BE2C (cell line): ENCODE measurements at places on chromosomes 4 and X.

- DNase-seq, result no peak
Observed at GRCh38 chrX:119190091-119190681, 45.9 kb upstream of the PGRMC1 start.

DNA sequence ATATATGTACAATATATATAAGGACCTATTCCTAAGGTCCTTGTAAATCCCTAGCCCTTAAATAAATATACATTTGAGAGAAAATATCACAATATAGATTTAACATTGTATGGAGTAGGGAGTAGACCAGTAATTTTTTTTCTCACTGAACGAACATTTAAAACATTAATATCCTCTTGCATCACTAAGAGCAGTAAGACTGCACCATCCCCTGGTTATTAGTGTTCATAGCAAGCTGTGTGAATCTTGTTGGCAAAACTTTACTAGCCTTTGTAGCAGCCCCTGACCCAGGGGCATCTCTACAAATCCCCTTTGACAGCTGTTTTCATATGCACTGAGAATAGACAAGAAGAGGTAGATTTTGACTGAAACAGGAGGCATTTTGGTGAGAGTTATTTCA, 146.5 kb downstream of the IL1RAPL2 start:
- DNase-seq, result no peak

GRCh38 chr4:184362396-184362795, 112.0 kb downstream of the IRF2 start:
- no peak for DNase-seq

DNA sequence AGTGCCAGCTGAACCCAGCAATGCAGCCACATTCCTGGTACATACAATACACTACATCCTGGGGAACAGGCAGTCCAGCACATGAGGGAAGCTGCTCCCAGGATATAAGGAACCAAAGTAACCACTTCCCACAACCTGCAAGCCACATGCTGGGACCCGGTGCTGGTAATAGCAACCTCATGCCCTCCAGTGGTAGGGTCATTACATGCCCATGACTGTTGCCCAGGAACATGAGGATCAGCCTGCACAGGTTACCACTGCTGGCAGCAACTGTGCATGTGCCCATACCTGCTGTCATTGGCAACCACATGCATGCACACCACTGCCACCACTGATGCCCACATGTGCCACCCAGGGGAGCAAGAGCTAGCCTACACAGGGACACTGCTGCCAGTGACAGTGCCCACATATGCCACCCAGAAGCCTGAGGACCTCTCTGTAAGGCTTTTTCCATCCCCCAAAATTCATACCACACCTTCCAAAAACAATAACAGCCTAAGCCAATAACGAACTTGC, 1982.5 kb downstream of the ARAP2 start:
- DNase-seq, result no peak

DNA sequence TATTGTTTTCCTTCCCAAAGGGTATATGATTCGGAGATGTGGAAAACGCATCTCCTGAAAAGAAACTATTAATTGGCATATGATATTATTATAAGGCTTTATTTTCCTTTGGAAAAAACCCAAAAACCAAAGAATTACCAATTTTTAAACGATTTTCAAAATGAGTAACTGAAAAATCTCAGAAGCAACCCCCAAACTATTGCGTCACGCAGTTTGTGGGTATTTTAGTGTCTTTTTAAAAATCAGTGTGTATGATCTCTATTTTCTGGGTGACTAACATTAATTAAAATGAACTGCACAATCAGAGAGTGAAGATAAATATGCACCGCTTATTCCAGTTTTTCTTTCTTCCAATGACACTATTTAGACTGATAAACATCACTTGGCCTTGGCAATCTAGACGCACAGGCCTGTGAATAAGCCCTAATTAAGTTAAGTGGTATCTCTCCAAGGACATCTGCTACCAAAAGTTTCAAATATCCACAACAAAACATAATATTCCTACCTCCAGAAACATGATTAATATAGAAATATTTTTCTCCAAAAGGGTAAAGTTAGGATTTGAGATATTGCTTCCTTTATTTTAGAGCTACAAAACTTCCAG, 511.5 kb upstream of the FAM241A start:
- no peak for DNase-seq

- DNase-seq, result no peak
Observed at GRCh38 chr4:39908284-39908683, 69.4 kb downstream of the PDS5A start.

DNA sequence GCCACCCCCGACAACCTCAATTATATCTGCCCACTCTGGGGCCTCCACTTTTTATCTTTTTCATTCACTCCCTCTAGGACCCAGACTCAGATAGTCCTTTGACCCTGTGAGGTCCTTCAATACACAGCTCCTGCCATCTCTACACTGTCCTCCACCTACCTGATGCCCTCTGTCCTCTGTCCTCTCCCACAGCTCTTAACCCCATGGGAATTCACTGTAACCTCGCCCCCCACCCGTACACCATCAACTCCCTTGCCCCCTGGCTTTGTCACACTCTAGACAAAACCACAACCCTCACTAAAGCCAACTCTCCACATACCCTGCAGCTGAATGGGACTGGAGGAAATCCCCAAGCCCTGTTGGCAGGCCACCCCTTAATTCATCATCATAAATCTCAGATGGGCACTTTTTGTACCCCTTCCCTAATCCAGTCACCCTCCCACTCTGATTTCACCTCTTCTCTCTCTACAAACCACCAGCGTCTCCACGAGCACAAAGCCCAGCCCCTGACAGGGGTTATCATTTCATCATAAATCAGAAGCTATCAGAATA, 52.3 kb upstream of the ENPP6 start:
- no peak for DNase-seq

GRCh38 chrX:39331082-39331704, 529.9 kb downstream of the MID1IP1 start:
- DNase-seq, result no peak

- no peak for DNase-seq
Observed at GRCh38 chrX:39690541-39691415, 407.0 kb downstream of the BCOR start.

DNA sequence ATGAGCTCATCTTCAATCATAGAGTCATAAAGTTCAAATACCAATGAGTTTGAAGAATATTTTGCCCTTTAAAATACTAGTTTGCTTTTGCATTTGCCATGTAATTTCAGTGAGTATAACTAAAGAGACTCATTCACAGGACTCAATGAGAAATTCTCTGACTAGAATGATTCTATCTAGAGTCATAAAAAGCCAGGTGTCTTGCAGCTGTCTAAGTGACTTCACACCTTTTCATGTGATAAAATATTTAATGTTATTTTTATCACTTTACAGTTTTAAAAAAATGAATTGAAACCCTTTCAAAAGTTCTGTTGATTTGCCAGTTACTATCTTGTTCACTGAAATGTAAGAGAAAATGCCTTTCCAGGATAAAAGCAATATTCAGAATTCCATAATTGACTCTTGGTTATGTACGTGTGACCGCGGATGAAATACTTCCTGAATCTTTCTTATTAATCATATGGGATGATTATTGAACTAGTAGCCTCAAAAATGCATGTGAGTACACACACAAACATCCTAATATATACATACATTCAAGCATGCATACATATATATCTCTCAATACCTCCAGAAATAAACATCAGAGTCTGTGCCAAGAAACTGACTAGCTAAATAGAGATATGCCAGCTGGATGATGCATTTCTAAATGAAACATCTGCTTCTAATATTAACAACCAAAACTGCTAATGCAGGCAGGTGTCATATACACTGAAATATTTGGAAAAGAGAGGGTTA, 87.0 kb downstream of the GABRB1 start:
- DNase-seq, result no peak

GRCh38 chrX:123696334-123696733, 36.5 kb downstream of the THOC2 start:
- no peak for DNase-seq

GRCh38 chr4:126678618-126679017, 954.1 kb upstream of the INTU start:
- no peak for DNase-seq

- no peak for DNase-seq
Observed at GRCh38 chr4:101014417-101014816, 332.9 kb downstream of the PPP3CA start.

DNA sequence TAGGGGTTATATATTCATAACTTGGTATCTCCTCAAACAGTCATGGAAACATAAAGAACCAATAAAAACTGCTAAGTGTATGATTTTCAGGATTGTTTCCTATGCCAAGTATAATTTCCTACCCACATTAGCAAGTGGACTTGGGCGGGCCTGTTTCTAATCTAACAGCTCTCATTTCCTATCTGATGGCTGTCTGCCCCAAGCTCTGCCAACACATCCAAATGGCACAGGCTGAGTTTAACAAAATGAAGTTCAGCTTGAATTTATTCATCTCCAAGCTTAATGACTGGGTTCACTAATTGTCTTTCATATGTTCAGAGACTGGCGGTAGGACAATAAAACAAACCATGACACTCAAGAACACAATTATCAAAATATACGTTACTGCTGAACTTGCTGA, 55.5 kb upstream of the S100G start:
- no peak for DNase-seq

DNA sequence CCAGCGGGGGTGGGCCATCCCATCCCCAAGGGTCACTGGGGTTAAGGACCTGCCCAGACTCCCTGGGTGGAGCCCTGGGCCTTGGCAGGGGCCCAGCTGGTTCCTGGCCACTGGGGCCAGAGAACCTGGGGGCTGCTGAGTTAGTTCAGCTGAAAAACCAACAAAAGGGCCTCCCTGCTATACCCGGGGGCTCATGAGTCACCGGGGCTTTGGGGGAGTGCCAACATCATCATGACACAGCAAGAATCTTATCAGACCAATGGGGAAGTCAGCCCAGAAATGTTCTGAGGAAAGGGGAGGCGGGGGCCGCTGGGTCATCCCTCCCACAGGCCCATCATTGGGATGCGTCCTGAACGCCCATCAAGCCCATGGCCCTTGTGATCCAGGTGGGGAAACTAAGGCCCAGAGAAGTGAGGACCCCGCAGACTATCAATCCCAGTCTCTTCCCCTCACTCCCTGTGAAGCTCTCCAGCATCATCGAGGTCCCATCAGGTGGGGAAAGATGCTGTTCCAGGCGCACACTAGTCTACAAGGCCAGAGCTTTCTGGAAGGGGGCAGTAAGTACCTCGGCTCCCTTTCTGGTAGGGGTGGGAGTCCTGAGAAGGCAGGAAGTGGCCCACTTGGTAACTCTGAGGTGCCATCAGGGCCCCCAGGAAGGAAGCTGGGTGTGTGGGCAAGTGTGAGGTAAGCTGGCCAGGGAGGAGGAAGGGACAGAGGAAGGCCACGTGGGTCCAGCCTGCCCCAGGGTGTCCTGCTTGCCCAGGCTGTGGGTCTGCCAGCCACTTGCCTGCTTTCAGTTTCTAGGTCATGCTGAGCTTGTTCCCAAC, 4.5 kb downstream of the G6PD start:
- peak; percentile 79 for DNase-seq

DNA sequence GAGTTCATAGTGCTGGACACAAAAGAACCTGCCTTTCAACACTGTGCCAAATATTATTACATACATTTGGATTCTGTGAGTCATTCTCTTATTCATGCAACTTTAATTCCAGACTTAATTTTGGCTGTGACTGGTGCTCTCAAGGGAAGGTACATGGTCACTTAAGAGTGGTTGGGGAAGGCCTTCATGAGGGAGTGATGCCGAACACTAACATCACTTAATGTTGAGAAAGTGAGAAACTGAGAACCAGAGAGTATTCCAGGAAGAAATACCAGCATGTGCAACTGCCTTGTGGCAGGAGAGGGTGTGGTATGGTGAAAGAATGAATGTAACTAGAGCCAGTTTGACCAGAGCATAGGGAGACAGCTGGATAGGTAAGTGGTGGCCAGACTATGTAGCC, 41.5 kb upstream of the FHDC1 start:
- DNase-seq, result no peak

DNA sequence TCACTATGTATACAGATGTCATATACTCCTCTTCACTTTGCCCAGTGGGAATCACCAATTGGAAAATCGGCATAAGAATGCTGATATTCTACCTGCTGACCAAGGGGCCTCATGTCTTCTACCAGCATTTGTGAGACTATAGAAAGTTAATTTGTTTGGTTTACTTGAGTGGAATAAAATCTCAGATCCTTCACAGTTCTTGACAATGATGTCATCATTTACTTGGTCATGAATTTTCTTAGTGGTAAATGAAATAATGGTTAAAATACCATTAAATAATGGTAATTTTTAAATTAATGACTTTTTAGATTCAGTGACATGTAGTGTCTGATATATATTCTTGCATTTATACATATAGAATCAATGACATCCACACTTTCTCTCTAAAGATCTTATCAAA, 1052.6 kb downstream of the ADGRL3 start:
- DNase-seq, result no peak

DNA sequence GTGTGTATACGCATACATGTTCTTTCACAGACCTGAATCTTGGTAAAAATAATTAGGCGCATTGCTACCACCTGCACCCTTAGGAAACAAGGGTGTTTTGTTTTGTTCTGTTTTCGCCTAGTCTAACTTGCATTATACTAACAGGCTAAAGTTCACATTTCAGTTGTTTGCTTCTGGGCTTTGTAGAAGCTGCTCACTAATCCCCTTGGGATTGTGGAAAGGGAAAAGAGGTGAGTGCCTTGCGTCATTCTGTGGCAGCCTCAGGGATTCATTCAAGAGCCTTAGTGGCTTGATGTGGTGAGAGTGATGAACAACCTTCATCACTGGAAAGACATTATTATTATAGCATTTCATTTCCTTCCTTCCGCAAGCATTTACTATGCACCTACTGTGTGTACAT, 331.1 kb downstream of the ADGRL3 start:
- no peak for DNase-seq

DNA sequence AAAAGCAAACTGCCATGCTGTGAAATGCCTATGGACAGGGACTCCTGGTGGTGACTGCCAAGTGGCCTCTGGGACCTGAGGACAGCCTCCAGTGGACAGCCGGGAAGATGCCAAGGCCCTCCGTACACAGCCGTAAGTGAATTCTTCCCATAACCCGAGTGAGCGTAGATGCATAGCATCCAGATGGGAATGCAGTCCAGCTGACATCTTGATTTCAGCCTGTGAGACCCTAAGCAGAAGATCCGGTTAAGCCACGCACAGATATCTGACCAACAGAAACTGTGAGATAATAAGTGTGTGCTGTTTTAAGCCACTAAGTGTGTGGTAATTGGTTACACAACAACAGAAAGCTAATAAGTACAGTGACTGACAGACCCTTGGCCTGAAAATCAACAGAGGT, 55.9 kb downstream of the TMEM156 start:
- DNase-seq, result no peak

DNA sequence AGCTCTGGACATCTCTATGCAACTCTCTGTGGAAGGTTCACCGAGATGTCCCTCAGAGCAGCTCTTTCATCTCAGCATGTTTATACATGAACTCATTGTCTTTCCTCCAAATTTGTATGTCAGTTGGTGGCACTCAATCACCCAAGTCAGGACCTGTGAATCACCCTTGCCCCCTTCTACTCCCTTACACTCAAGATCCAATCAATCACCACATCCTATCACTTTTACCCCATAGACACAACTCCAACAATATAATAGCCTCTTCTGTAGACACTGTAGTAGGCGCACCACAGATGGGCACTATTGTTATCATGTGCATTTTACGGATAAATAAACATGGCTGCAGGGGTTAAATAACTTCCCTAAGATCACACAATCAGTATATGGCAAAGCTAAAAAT, 41.3 kb upstream of the IRF2 start:
- no peak for DNase-seq

GRCh38 chr4:74451214-74451661, 6.3 kb downstream of the AREG start:
- DNase-seq, result no peak

- peak; percentile 79 for DNase-seq
Observed at GRCh38 chr4:52869656-52870055, 7.5 kb downstream of the RASL11B start.
